ENCODE measurements at places on chromosomes 16 and 17.

GRCh38 chr17:80486692-80487091, 10.3 kb upstream of the NPTX1 start:
- DNase-seq, result no peak

DNA sequence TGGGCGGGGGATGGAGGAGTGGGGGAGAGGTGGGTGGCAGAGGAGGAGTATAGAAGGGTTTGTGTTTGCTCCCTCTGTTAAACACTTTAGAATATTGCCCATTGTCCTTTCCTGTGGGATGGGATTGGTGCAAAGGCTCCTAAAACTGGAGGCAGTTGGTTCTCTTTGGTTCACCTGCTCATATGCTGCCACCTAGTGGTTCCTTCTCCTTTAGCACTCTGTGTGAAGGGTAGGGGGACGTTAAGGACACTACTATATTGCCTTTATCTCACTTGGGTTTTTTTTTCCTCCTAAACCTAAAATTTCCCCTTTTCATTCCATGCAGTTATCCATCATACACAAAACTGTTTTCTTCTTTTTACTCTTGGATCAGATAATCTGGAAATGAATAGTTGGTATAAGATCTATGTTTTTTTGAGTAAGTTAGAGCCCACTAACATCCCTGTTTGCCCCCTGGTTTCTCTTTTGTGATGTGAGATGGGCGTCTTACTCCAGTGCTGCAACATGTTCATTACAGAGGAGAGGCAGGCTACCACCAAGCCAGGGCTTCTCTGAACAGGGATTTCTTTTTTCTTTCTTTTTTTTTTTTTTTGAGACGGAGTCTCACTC, 23.8 kb downstream of the SNX11 start:
- DNase-seq, result peak; percentile 53

DNA sequence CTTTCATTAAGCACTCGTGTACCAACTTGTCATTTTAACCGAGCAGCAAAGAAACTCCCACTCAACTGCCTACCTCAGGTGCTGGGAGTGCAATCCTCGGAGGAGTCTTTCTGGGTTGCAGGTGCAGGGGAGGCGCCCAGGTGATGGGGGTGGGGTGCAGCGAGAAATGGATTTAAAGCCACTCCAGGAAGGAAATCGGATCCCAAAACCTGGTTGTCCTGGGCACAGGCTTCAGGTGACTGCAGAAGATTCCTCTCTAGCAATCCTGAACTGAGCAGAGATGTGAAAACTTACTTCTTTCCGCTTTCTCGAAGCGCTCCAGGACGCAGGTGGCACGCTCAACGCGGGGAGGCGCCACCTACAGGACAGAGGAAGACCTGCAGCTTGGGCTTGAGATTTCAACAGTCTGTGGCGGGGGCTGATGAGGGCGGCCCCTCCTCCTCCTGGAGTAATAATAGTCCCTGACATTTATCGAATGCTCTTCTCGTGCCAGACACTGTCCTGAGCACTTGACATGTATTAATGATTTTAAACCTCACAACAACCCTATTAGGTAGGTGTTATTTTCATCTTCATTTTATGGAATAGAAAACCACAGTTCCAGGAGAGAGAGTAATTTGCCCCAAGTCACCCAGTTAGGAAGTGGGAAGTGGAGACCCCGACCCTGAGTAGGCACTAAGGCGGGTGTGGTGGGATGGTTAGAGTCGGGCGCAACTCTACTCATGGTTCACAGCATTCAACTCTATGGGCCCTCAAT, 27.2 kb upstream of the SKAP1 start:
- no peak for DNase-seq

- DNase-seq, result no peak
These were observed 7.0 kb downstream of the SGSH start for GRCh38 chr17:80212962-80213642.

DNA sequence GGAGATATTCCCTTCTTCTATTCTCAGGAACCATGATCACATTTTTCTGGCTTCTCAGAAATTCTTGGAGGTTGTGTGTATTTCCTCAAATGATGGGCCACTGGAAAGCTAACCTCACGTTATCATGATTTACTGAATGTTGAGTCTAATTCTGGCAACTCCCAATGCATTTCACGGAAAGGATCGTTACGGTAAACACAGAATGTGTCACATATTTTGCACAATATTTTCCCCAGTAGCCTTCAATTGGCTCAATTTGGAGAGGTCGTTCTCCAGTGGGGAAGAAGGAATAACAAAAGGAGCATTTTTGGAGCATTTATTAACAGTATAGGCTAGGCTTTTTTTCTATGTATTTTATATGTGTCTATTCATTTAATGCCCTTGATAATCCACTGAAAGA, 450.3 kb downstream of the HAPSTR1 start:
- no peak for DNase-seq
